ENCODE measurements at places on chromosomes 3 and 15.

DNA sequence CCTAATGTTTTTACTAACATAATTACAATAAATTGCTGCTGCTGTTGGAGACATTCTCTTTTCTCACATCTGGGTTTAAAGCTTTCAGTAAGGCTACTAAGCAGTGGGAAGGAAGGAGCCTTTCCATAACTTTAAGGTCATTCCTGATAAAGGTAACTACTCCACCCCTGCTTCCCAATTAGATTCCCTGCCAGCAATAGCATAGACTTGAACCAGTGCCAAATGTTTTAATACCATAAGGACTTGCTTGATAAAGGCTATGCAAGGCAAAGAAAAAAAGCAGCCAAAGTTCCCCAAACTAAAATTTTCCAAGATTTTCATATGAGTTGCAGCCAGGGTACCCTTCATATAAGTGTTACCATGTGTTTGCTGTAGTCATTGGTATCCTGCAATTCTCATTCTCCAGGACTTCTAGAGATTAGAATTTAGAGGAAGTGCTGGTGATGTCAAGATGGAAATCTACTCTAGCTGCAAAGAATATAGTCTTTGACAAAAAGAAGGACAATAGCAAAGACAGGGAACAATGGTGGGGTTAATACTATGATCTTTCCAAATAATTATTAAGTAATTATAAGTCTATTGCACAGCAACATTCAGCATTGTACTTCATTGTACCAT is 106.1 kb downstream of the FILIP1L start:
- no peak for DNase-seq

GRCh38 chr3:104677932-104678331 is 688.8 kb upstream of the ALCAM start:
- no peak for DNase-seq

GRCh38 chr15:36753173-36753572 is 173.7 kb downstream of the CDIN1 start:
- no peak for DNase-seq

DNA sequence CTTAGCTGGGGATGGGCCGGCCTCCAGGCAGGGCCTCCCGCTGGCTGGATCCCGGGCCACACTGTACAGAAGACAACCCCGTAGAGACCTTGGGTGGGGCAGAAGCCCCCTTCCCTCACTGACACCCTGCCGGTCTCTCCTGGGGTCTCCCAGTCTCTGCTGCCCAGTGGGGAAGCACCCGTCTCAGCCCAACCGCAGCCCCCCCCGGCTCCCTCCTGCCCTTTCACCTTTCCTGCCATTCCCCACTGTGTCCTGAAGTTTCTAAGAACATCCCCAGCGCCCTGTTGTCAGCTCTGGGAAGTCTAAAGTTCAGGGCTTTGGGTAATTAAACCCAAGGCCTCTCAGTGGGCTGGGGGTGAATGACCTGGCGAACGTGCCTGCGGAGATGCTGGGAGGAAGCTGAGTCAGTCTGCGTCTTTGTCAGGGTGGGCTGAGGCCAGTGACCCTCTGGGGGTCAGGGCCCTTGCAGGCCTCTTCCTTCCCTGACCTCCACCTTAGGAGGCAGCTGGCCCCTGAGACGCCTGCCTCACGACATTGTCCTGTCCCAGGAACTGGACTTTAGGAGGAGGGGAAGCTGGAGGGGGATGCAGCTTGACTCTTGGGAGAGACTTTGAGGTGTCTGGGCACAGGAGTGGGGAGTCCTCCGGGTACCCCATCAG is 1.4 kb upstream of the SLC51A start:
- no peak for DNase-seq
